ENCODE measurements at places on chromosomes 12 and 14. TPM values are rescaled to one million over a fixed set of nuclear protein-coding genes. Genes with fewer than 3 reads are reported as not detected.

DNA sequence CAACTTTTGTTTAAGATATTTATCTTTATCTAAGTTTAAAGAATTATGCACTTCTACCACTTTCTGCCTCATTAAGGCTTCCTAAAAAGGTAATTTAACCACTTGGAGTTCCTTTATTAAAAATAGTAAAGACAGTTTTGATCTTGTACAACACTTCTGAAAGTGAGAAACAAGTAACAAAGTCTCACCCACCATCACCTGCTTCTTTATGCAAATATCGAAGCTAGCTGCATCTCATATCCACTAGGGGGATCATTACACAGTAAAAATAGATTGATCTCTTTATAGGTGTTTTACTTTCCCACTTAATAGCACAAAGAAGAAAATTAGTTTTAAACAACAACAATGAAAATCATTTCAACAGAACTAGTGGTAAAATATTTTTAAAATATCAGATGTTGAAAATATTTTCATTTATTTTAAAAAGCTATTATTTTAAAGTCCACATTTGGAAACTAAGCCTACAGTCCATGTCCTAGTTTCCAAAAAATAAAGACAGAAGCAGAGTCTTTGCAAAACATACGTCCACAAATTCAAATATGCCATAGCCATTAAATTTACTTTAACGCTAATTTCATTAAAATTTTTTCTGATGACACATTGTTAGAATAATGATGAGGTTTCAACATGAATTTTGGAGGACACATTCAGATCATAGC lies 160.0 kb upstream of the SOX5 start:
- DNase-seq = no peak

GRCh38 chr14:50342221-50343078 lies 30.3 kb downstream of the DMAC2L start:
- DNase-seq = peak; percentile 82

Gene CALCOCO1
- 109 TPM for total RNA-seq

Gene SIX4
- total RNA-seq = 2.8 TPM

GRCh38 chr12:112179916-112180315 lies 54.6 kb downstream of the TRAFD1 start:
- DNase-seq = no peak

GRCh38 chr12:12365446-12365802 lies 8.5 kb downstream of the BORCS5 start:
- DNase-seq = no peak

Gene PSMA6
- 127 TPM for total RNA-seq

DNA sequence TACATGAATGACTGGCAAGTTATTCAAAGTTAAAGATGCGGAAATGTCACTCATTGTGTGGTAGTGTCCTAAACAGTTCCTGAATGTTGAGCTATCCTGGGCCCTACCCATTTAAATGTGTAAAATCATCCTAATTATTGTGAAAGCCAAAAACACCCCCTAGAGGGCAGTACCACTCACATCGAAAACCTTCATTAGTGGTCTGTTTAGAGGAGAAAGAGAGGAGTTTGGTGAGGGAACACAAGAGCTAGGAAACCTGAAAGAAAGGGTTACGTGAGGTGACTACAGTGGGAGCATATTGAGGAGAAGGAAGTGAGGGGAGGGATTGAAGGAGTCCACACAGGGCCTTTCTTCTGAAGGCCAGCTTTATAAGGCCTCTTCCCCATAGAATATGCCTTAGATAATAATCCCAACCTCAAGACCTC lies 2.5 kb upstream of the TEP1 start:
- DNase-seq = no peak

Gene CD163L1
- 7.0 TPM for total RNA-seq

Gene P2RX2
- 0.19 TPM for total RNA-seq

- DNase-seq = no peak
These were observed 313.3 kb downstream of the MED13L start for GRCh38 chr12:115964214-115964613.

Gene LRCOL1
- total RNA-seq = 1.8 TPM

Gene PTHLH
- 0.72 TPM for total RNA-seq

GRCh38 chr12:2248901-2249381 lies 196.2 kb downstream of the CACNA1C start:
- no peak for DNase-seq

Gene RD3L
- not detected for total RNA-seq

DNA sequence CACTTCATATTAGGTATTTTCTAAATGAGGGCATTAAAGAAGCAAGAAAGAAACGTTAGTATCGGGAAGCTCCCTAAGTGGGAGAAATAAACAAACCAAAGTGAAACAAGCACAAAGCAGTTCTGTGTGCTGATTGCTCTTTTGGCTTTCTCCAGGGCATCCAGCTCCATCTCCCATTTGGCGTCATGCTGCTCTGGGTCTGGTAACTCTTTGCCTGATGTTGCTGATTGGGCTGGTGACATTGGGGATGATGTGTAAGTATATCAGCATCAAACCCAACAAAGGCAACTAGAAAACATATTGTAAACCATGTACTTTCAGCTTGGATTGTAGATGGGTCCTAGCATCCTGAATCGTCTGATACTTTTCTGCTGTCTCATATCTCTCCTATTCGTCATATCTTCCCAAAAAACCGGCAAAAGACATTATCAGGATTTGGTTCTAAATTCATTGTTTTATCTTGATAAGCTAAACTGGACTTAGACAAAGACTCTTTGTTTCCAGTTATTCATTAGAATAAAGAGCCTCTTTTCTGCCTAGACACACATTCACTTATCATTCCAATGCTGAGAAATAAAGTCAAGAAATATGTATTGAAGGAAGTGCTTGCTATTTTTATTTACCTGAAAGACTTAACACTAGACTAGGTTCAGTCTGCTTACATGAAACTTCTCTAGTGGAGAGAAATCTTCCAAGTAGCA lies 2.4 kb downstream of the CLEC12B start:
- DNase-seq = no peak

GRCh38 chr12:108975024-108975593 lies 45.8 kb downstream of the SVOP start:
- no peak for DNase-seq

Gene TMEM260
- total RNA-seq = 24.3 TPM

Gene CCDC175
- total RNA-seq = not detected
